ENCODE measurements at places on chromosomes 11 and 22. TPM values are rescaled to one million over a fixed set of nuclear protein-coding genes. Genes with fewer than 3 reads are reported as not detected.

- H3K27me3 ChIP-seq = no peaks in the 10 kb centered on the region
- DNase-seq = no peak
- H3K4me3 ChIP-seq = no peak overlapping the region
- no peaks in the 10 kb centered on the region for H3K4me1 ChIP-seq
- no peaks in the 10 kb centered on the region for H3K36me3 ChIP-seq
Observed at GRCh38 chr22:22798716-22799115, 88.9 kb upstream of the IGLL5 start.

Gene RIMBP3C
- not detected for polyA plus RNA-seq

- no peak overlapping the region for H3K27ac ChIP-seq
- H3K4me1 ChIP-seq = no peaks in the 10 kb centered on the region
- no peak overlapping the region for H3K4me3 ChIP-seq
- DNase-seq = no peak
Observed at GRCh38 chr11:69879729-69880005, 60.5 kb upstream of the FGF3 start.

- no peaks in the 10 kb centered on the region for H3K36me3 ChIP-seq
- H3K4me1 ChIP-seq = peaks cover 46% of the 10 kb centered on the region
- H3K27me3 ChIP-seq = no peaks in the 10 kb centered on the region
- H3K4me3 ChIP-seq = no peak overlapping the region
Observed at GRCh38 chr11:111782109-111782741, 16.0 kb upstream of the PPP2R1B start.

Gene PELI3
- 4.6 TPM for polyA plus RNA-seq

GRCh38 chr11:32312206-32312817 lies 123.0 kb downstream of the WT1 start:
- H3K4me3 ChIP-seq = no peak overlapping the region
- H3K27ac ChIP-seq = no peak overlapping the region
- no peak for DNase-seq
- H3K27me3 ChIP-seq = no peaks in the 10 kb centered on the region
- H3K4me1 ChIP-seq = no peaks in the 10 kb centered on the region

DNA sequence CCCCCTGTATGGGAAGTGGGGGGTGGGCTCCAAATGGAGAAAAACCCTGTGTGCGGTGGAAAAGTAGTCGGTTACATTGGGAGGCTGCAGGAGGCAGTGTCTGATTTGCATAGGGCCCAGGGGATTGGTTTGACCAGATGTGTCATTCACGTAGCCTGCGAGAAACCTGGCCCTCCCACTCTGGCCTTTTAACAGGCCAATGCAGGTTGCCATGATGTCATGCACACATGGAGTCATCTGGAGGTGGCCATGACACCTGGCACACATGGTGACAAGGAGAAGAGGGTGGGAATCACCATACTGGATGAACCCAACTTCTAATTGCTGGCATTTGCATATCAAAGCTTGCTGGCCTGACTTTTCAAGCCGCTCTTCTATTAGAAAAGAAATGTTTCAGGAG lies 50.6 kb downstream of the FAM181B start:
- H3K36me3 ChIP-seq = no peaks in the 10 kb centered on the region
- no peak overlapping the region for H3K27ac ChIP-seq
- DNase-seq = no peak
- peaks cover 3% of the 10 kb centered on the region for H3K27me3 ChIP-seq
- no peak overlapping the region for H3K4me3 ChIP-seq

DNA sequence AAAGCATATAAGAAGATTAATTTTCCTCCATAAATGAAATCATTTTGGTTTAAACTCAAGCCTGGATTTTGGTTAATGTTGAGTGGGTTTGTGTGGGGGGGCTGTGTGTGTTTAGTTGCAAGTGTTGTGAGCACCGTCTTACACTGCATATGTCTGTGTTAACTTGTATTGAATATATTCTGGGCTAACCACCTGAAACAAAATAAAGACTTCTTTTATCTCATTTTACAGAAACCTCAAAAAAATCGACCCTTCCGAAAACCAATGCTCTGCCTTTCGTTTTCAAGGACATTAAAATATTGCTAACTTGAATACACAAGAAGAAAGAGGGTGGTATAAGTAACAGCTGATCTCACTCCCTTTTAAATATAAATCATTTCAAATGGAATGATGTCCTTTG lies 192.2 kb upstream of the BLID start:
- H3K27me3 ChIP-seq = no peaks in the 10 kb centered on the region
- H3K4me1 ChIP-seq = no peaks in the 10 kb centered on the region
- no peak for DNase-seq

DNA sequence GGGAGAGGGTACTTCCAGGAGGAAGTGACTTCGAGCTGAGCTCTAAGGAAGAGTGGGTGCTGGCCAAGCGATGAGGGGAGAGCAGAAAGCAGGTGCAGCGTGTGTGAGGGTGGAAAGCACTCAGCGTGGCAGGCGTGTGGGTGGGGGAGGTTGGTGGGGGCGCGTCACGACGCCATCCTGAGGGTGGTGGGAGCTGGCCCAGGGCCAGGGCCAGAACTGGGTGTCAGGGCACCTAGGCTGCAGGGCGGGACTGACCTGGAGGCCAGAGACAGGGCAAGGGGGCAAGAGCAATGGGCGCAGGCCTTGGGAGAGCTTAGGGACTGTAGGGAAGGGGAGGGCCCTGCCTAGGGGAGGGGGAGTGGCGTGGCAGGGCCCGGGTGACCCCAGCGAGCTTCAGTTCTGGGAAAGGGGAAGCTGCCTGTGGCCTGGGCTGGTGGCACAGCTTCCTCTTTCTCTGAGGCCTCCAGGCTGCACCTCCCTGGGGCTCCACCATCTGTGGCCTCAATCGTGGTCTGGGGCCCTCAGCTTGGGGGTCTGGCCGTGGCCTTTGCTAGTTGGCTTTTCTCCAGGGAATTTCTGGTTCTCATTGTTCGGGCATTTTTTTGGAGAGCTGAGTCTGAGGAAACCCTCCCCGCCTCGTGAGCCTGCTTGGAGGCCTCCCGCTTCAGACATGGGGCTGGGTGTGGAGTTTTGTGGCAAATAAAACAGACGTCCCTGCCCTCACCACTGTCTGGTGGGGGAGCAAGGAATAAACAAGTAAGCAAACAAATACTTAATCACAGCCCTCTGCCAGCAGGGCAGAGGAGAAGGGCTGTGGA lies 8.9 kb downstream of the RELT start:
- no peaks in the 10 kb centered on the region for H3K27me3 ChIP-seq
- no peak for DNase-seq
- peak overlapping the region; percentile 55 for H3K27ac ChIP-seq
- no peak overlapping the region for H3K4me3 ChIP-seq
- H3K36me3 ChIP-seq = no peaks in the 10 kb centered on the region

- no peak overlapping the region for H3K4me3 ChIP-seq
- DNase-seq = no peak
- no peaks in the 10 kb centered on the region for H3K36me3 ChIP-seq
- H3K27me3 ChIP-seq = no peaks in the 10 kb centered on the region
Observed at GRCh38 chr11:84686716-84687115, 940.4 kb downstream of the DLG2 start.

Gene CCDC87
- polyA plus RNA-seq = 0.09 TPM

Gene SCARF2
- polyA plus RNA-seq = 2.4 TPM

All from small intestine (tissue), 16 donors.